Activated naive CD4-positive, alpha-beta T cell treated with anti-CD3 and anti-CD28 coated beads, Interleukin-2, amount 10 ng/mL, durations not matched to agents 7 days and 5 days (primary cell): ENCODE measurements at places on chromosomes 7 and 10.

DNA sequence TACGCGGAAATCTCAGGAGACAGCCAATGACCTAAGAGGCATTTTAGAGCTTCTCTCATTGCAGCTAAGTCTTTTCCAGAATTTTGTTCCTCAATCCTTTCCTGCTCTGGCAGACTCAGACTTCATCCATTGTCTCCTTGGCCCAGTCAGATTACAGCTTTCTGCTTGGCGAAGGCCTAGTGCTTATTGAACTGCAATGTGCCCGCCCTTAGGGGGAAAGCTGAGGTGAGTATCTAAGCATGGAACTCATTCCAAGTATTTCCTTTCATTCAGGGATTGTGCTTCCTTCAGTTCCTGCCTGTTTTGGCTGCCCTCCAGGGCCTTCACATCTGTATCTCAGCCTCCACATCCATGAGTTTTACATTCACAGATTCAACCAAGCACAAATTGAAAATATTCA is 37.5 kb downstream of the PRLHR start:
- no peaks in the 10 kb centered on the region for H3K4me1 ChIP-seq
- peaks cover 26% of the 10 kb centered on the region for H3K27me3 ChIP-seq
- H3K27ac ChIP-seq = no peak overlapping the region
- no peak for DNase-seq
- H3K36me3 ChIP-seq = no peaks in the 10 kb centered on the region

- H3K4me1 ChIP-seq = no peaks in the 10 kb centered on the region
- no peak for DNase-seq
- H3K4me3 ChIP-seq = no peak overlapping the region
- no peaks in the 10 kb centered on the region for H3K36me3 ChIP-seq
- H3K27ac ChIP-seq = no peak overlapping the region
- no peaks in the 10 kb centered on the region for H3K27me3 ChIP-seq
Observed at GRCh38 chr10:88004451-88004850, 141.0 kb downstream of the PTEN start.

- no peak overlapping the region for H3K27ac ChIP-seq
- no peak for DNase-seq
- H3K36me3 ChIP-seq = peaks cover 17% of the 10 kb centered on the region
- H3K4me3 ChIP-seq = no peak overlapping the region
- peaks cover 63% of the 10 kb centered on the region for H3K4me1 ChIP-seq
Observed at GRCh38 chr7:55538538-55538937, 33.8 kb downstream of the VOPP1 start.

GRCh38 chr7:115838829-115839228 is 191.7 kb downstream of the TFEC start:
- no peak overlapping the region for H3K27ac ChIP-seq
- no peak for DNase-seq
- H3K36me3 ChIP-seq = no peaks in the 10 kb centered on the region

- no peak overlapping the region for H3K27ac ChIP-seq
- no peak for DNase-seq
- H3K27me3 ChIP-seq = no peaks in the 10 kb centered on the region
- peaks cover 33% of the 10 kb centered on the region for H3K36me3 ChIP-seq
- no peaks in the 10 kb centered on the region for H3K4me1 ChIP-seq
Observed at GRCh38 chr7:12233175-12233574, 22.1 kb downstream of the TMEM106B start.

DNA sequence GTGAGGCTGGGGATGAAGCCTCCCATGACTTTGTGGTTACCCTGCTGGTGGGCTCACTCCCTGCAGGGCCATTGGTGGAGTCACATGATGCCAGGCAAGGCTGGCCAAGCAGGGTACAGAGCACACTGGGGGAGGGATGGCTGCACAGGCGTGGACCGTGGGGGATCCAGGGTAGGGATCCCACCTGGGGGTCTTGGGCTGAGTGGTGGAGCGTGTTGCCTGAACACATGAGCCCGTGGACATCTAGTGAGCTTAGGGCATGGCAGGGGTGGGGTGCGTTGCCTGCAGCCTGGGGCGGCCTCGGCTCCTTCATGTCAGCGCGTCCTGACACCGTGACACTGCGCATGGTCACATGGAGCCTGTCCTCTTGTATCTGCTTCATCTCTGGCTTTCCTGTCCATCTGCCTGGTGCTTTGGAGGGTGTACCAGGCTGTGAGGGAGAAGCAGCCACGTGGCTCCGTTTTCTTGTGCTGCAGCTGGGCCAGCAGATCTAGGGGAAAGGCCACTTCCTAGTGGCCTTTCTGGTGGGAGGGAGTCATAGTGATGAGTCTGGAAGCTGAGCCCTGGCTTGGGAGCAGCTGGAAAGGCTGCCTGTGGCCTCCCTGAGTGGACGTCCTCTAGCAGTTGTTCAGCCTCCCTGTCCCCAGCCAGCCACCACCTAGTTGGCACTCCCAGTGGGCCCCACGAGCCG is 96.2 kb downstream of the LHPP start:
- peaks cover 12% of the 10 kb centered on the region for H3K27me3 ChIP-seq
- H3K27ac ChIP-seq = no peak overlapping the region
- no peaks in the 10 kb centered on the region for H3K36me3 ChIP-seq

GRCh38 chr10:61175316-61175715 is 231.3 kb upstream of the RHOBTB1 start:
- H3K4me1 ChIP-seq = no peaks in the 10 kb centered on the region
- no peak overlapping the region for H3K4me3 ChIP-seq
- H3K27me3 ChIP-seq = peaks cover 4% of the 10 kb centered on the region
- H3K36me3 ChIP-seq = no peaks in the 10 kb centered on the region
- no peak for DNase-seq
- no peak overlapping the region for H3K27ac ChIP-seq

DNA sequence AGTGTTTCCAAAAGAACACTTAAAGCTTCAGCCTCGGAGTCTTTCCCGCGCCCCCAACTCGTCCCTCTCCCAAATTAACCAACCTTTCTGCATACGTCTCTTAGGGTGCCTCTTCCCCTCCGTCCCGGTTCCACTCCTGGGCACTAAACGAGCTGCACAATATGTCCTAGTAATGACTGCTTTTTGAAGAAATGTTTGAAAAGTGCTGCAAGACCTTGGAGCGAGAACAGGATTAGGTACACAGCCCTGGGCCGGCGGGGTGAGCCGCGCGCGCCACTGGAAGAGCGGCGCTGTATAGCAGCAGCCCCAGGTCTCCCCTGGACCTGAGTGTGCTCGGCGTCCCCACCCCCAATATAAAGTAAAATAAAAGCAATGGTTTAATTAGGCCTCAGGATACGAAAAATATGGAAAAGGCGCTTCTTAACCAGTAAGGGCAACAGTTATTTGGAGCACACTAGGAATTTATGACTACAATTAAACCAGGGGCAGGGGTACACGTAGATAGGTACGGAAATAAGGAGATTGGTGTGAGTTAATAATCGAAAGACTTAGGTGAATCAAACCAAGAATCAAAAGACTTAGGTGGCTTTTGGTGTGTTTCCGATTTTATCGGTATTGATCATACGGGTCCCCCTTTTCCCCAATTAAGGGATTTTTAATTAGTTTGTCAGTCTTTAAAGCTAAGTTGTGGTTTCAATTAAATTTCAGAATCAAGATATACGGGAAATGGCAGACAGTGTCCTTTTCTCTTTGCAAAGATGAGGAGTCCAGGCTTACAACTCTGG is 1.9 kb downstream of the TET1 start:
- H3K4me1 ChIP-seq = peaks cover 36% of the 10 kb centered on the region
- no peak for DNase-seq
- peak overlapping the region; percentile 63 for H3K4me3 ChIP-seq
- peak overlapping the region; percentile 25 for H3K27ac ChIP-seq

- H3K27ac ChIP-seq = no peak overlapping the region
- no peak for DNase-seq
- peaks cover 5% of the 10 kb centered on the region for H3K36me3 ChIP-seq
Observed at GRCh38 chr7:143849785-143850479, 52.0 kb downstream of the TCAF1 start.

DNA sequence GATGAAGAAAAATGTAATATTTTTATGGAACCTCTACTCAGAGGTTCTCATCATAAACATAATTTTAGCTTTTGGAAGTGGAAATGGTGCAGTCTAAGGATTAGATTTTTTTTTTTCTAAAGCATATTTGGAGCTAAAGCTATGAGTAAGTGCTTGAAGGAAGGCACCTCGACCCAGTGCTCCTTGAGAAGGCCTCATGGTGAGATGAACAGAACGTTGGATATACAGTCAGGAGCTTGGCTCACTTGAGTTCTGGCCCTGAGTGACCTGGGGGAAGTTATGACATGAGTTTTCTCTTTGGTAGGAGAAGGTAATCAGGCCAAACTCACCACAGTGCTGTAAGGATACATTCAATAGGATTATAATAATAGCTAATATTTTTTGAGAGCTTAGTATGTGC is 163.3 kb downstream of the JCAD start:
- no peak overlapping the region for H3K4me3 ChIP-seq
- H3K4me1 ChIP-seq = no peaks in the 10 kb centered on the region
- DNase-seq = no peak
- H3K27ac ChIP-seq = no peak overlapping the region
- no peaks in the 10 kb centered on the region for H3K36me3 ChIP-seq

- no peaks in the 10 kb centered on the region for H3K36me3 ChIP-seq
- no peak for DNase-seq
- H3K27me3 ChIP-seq = no peaks in the 10 kb centered on the region
- no peak overlapping the region for H3K27ac ChIP-seq
- no peak overlapping the region for H3K4me3 ChIP-seq
Observed at GRCh38 chr7:121166916-121167315, 161.9 kb upstream of the WNT16 start.

DNA sequence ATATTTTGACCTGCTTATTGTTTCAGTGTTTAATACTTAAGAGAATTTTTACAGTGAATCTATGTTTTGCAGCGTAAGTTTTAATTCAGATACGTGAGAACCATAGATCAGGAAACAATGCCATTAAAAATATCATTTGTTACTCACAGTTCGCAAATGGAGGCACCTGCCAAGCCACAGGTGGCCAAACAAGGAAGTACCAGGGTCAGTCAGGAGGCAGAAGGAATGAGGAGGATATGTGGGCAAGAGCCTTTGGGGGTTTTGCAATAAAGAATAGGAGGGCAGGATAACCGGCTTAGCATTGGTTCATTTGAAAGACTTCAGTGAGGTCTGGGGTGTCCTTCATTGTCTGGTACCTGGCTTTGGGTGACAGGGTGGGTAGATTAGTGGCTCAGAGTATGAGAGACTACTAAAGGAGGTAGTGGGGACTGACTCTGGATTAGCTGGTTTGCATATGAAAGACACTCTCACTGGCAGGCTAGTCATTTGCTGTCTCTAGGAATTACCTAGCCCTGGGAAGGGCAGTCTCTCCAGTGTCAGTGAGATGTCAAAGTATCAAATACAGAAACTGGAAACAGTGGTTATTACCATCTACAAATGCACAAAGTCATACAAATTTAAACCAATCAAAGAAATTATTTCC is 132.2 kb upstream of the CAV2 start:
- H3K4me3 ChIP-seq = no peak overlapping the region
- peaks cover 4% of the 10 kb centered on the region for H3K27me3 ChIP-seq
- DNase-seq = no peak
- no peaks in the 10 kb centered on the region for H3K36me3 ChIP-seq

DNA sequence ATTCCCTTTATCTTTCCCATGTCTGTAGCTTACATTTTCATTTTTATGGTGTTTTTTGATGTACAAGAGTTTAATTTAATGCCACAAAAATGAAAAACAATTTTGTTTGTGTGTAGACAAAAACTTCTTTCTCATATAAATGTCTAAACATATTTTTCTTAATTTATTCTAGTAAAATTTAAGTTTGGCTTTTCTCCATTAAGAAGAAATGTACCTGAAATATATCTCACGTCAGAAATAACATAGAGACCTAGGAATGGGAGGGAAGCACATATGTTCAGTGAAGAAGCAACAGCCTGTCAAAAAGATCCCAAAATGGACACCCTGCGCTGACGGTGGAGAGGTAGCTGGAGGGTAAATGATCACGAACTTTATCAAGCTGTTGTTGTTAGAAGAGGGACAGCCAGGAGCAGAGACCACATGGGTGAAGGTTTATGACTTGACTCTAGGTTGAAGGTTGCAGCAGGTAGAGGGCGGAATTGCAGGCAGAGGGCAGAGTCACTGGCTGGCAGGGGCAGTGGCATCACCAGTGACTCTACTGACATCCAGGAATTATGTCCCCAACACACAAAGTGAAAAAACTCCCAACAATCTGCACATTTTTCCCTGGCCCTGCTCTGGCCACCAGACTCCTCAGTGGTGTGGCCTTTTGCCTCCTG is 225.9 kb upstream of the PRSS58 start:
- no peak for DNase-seq
- H3K36me3 ChIP-seq = no peaks in the 10 kb centered on the region
- peaks cover 8% of the 10 kb centered on the region for H3K27me3 ChIP-seq

GRCh38 chr7:132001146-132001545 is 444.7 kb upstream of the PODXL start:
- H3K27me3 ChIP-seq = no peaks in the 10 kb centered on the region
- H3K4me3 ChIP-seq = no peak overlapping the region
- H3K27ac ChIP-seq = no peak overlapping the region
- no peaks in the 10 kb centered on the region for H3K36me3 ChIP-seq
- H3K4me1 ChIP-seq = no peaks in the 10 kb centered on the region

GRCh38 chr10:49173201-49173772 is 14.9 kb downstream of the TMEM273 start:
- DNase-seq = no peak
- H3K27me3 ChIP-seq = peaks cover 20% of the 10 kb centered on the region
- H3K36me3 ChIP-seq = no peaks in the 10 kb centered on the region
- H3K27ac ChIP-seq = no peak overlapping the region

DNA sequence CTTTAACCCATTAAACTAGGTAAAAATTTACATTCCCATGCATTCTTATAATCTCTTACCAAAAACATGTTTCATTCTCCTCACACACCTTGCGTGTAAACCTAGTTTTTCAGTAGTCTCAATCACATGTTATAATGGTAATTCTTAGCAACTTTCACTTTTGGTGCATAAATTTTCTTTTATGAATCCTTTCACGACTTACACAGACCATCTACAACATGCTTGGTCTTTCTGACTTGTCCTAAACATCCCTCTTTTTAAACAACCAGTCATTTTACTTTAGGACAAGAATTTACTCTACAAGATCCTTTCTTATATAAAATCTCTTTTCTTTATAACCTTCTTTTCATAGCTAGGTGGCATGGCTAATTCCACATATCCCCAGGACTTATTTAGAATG is 25.8 kb downstream of the FBXL13 start:
- no peak for DNase-seq
- no peaks in the 10 kb centered on the region for H3K27me3 ChIP-seq
- H3K4me1 ChIP-seq = no peaks in the 10 kb centered on the region
- no peaks in the 10 kb centered on the region for H3K36me3 ChIP-seq

- DNase-seq = no peak
- peaks cover 34% of the 10 kb centered on the region for H3K27me3 ChIP-seq
- H3K27ac ChIP-seq = no peak overlapping the region
- H3K4me1 ChIP-seq = peaks cover 29% of the 10 kb centered on the region
- peaks cover 57% of the 10 kb centered on the region for H3K36me3 ChIP-seq
Observed at GRCh38 chr7:132518102-132518838, 58.0 kb downstream of the PLXNA4 start.
